ENCODE measurements at places on chromosomes 16 and 17.

GRCh38 chr17:80815151-80815681, 176.4 kb upstream of the CHMP6 start:
- no peak for DNase-seq

DNA sequence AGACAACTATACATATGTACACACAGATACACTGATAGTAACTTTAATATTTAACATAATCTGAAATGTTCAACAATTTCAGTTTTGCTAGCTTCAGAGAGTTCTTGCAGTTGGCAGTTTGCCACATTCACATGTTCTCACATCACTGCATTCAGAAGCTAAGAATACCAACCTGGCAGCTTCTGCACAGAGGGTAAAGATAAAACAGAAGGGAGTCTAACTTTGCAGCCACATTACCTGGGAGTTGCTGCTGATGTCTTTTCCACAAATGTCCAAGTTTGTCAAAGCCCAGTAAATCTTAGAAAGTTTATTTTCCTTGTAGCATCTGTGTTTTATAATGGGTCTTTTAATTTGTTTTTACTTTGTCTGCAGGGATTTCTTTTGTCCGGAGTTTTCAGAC, 332.0 kb downstream of the BCAS3 start:
- peak; percentile 32 for DNase-seq

- DNase-seq, result peak; percentile 92
These were observed 44.3 kb downstream of the HOXB1 start for GRCh38 chr17:48486557-48486956.

- no peak for DNase-seq
These were observed 96.5 kb downstream of the ANKRD11 start for GRCh38 chr16:89393738-89394406.

- no peak for DNase-seq
These were observed 4.4 kb downstream of the RNF166 start for GRCh38 chr16:88701581-88702370.

DNA sequence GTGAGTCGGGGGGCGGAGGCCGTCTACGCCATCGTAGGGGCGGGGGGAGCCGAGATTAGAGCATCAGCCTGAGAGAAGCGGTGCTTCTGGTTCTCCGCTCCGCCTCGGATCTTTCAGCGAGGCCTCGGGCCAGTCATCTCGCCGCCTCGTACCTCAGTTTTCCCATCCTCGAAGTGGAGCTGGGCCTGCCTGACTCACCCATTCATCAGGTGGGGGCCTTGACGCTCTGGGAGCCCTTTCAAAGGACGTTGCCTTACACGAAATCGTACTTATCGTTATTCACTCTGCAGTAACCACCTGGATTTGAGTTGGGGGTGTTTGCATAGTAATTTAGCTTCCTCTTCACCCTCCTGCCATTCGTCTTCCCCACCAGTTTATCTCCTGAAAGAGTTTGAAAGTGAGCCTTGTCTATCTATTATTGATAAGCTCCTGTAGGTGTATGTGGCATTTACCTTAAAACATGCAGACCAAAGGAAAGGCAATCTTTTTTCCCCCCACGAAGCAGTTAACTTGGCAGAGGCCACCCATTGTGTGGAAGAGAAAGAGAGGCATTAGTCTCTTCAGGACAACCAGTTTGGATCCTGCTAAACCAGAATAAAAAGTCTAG, 674 bp downstream of the TAF15 start:
- no peak for DNase-seq

GRCh38 chr17:2452216-2452750, 51.4 kb upstream of the MNT start:
- DNase-seq, result no peak

GRCh38 chr16:58820411-58820810, 86.3 kb upstream of the GOT2 start:
- no peak for DNase-seq

GRCh38 chr16:17555176-17555575, 84.4 kb upstream of the XYLT1 start:
- DNase-seq, result peak; percentile 56

DNA sequence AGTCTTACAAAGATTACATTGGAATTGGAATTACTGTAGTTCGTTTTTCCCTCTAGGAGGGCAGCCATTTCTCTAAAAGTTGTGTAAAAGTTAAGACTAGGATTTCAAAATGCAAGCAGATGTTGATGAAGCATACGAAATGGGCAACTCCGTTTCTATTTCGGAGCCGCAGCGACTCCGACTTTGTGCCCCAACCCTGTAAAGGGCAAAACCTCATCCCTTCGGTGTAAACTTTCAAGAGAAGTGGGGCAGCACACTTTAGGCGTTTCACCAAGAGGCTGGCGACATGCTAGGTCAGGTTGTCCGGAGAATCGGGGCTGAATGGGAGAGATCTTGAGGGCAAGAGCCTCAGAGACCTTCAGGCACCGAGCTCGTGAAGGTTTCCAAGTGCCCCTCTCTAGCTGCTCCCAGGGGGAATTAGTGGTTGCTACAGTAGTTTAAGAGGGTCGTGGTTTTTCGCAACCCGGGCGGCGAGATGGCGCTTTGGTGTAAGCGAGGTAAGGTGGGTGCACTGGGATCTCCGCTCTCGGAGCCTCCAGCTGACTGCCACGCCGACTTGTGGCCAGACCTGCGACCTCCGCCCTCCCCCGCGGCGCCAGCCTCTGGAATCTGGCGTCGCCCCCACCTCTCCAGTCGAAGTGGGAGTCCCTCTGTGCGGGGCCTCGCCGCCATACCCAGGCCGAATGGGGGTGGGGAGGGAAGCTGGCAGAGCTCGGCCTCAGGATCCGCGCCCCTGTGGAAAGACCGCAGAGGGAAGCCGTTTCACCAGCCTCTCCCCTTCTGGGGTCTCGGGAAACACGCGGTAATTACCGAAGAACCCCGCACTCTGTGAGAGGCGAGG, 1.0 kb upstream of the HEXIM2 start:
- peak; percentile 80 for DNase-seq

- DNase-seq, result no peak
These were observed 241.1 kb downstream of the PRKCA start for GRCh38 chr17:66543526-66543925.

- DNase-seq, result peak; percentile 92
These were observed 29.2 kb upstream of the LRRC75A start for GRCh38 chr17:16521070-16521727.

- peak; percentile 40 for DNase-seq
These were observed 29.9 kb downstream of the PARN start for GRCh38 chr16:14600164-14600563.

All from fibroblast of villous mesenchyme (primary cell).